ENCODE measurements at places on chromosomes 7 and 10.
A peak's percentile ranks its signal among the peaks of the same experiment; 100 is the strongest.

- no peak overlapping the region for H3K27ac ChIP-seq
- DNase-seq: no peak
- H3K4me1 ChIP-seq: no peaks in the 10 kb centered on the region
- H3K27me3 ChIP-seq: no peaks in the 10 kb centered on the region
- H3K4me3 ChIP-seq: no peak overlapping the region
Measured at GRCh38 chr7:135445690-135446089, 64.2 kb downstream of the CNOT4 start.

- DNase-seq: no peak
- H3K4me1 ChIP-seq: peaks cover 81% of the 10 kb centered on the region
- no peak overlapping the region for H3K27ac ChIP-seq
- H3K36me3 ChIP-seq: no peaks in the 10 kb centered on the region
- H3K27me3 ChIP-seq: no peaks in the 10 kb centered on the region
- no peak overlapping the region for H3K4me3 ChIP-seq
Measured at GRCh38 chr7:2513702-2514101, 5.9 kb upstream of the LFNG start.

DNA sequence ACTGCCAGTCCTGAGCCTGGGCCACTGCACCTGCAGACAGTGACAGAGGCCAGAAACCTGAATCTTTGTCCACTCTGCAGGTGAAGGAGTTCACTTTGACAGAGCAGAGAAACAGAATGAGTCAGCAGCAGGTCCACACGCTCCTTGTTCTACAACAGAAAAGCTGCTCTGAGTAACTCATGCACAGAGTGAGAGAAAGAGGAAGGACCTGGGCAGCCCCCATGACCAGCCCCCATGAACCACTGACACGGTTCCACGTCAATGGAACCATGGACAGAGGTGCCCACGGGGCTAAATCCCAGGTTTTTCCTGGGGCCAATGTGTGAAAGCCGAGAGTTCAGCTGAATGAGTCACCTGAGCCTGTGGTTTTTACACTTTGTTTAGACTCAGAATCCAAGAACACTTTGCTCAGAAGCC, 40.8 kb upstream of the CTBP2 start:
- H3K36me3 ChIP-seq: no peaks in the 10 kb centered on the region
- H3K4me1 ChIP-seq: peaks cover 21% of the 10 kb centered on the region
- H3K27me3 ChIP-seq: peaks cover 21% of the 10 kb centered on the region

DNA sequence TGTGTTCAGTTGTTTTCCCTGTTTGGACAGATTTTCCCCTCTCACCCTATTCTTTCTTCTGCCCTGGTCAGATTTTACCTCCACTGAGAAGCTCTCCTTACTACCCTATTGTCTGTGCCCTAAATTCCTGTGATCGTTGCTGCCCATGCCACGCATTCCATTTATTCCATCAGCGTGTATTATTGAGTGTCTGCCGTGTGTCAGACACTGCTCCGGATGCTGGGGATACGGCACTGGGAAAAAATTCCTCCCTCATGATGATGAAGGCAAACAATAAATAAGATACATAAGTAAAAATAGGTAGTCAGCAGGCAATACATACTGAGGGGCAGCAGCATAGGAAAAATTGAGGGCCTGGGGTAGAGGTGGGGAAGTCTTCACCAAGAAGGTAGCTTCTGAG, 86.8 kb downstream of the FANK1 start:
- no peak overlapping the region for H3K4me3 ChIP-seq
- peaks cover 17% of the 10 kb centered on the region for H3K4me1 ChIP-seq
- H3K27ac ChIP-seq: peak overlapping the region; percentile 36

GRCh38 chr7:132537456-132538145, 38.7 kb downstream of the PLXNA4 start:
- no peaks in the 10 kb centered on the region for H3K27me3 ChIP-seq
- DNase-seq: no peak
- H3K27ac ChIP-seq: no peak overlapping the region
- no peaks in the 10 kb centered on the region for H3K4me1 ChIP-seq
- H3K4me3 ChIP-seq: peak overlapping the region; percentile 60
- peaks cover 5% of the 10 kb centered on the region for H3K36me3 ChIP-seq

DNA sequence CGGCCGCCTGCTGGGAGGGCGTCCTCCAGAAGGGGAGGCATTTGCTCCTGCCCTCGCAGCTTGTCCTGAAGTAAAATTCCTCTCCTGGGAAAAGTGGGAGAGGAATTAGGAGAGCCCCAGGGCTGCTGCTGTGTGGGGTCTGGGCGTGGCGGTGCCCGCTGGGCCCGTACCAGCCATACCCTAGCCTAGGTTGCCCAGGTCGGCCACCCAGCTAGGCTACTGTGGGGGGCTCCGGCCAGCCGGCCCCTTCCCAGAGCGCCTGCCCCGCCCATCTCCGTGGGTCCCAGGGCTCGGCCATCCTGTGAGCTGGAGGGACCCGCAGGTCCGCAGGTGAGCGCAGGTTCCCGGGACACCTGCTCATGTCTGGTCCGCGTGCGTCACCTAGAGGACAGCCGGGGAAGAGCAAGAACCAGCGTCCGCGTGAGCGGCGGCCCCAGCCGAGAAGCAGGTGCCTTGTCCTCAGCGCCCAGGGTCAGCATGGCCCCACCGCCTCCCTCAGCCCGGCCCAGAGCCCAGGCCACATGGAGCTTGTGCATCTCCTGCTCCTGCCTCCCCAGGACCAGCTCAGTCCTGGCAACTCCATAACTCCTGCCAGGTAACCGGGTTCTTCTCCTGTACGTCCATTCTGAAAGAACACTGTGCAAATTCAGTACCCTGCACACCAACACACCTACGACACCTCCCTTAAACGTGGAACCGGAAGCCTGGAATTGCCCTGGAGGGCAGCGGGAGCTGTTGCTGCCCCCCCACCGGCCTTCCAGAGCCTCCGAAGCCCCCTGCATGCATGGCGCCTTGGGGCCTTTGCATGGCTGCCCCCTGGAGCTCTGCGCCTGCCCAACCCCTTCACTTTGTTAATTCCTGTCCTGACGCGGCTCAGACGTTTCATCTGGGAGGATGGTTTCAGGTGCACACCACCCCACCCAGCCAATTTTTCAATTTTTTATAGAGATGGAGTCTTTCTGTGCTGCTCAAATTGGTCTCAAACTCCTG, 22.8 kb upstream of the FOXL3 start:
- peaks cover 23% of the 10 kb centered on the region for H3K27me3 ChIP-seq
- DNase-seq: no peak
- no peak overlapping the region for H3K4me3 ChIP-seq
- peaks cover 2% of the 10 kb centered on the region for H3K4me1 ChIP-seq

GRCh38 chr7:116595063-116595462, 70.2 kb downstream of the CAV1 start:
- no peak overlapping the region for H3K4me3 ChIP-seq
- H3K27me3 ChIP-seq: no peaks in the 10 kb centered on the region
- H3K36me3 ChIP-seq: no peaks in the 10 kb centered on the region
- no peak for DNase-seq
- no peak overlapping the region for H3K27ac ChIP-seq

GRCh38 chr10:74088722-74089121, 61.9 kb downstream of the AP3M1 start:
- DNase-seq: no peak
- H3K4me3 ChIP-seq: no peak overlapping the region
- H3K36me3 ChIP-seq: peaks cover 34% of the 10 kb centered on the region

DNA sequence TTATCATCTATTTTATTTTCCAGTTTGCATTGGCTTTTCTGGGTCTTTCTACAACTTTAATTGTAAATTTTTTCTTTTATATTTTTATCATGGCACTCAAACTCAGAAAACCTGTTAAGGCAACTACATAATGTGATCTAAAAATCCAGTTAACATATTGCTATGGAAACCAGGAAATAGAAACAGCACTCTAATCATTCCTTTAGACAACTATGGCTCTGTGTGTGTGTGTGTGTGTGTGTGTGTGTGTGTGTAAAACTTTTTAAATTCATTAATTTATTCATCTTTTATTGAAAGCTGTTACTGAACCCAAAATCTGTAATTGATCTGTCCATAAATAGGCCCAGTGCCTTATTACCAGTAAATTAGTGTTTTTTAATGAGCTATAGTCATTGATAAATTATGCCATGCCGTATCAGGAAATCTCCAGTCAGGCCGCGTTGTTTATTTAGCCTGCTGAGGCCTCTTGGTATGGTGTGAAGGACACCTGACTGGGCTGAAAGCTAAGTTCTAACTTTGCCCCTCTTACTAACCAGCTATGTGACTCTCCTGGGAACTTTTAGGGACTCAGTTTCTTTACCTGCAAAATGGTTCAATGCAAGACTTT, 1.5 kb upstream of the MET start:
- peak; percentile 15 for DNase-seq
- no peak overlapping the region for H3K4me3 ChIP-seq
- H3K27ac ChIP-seq: no peak overlapping the region
- no peaks in the 10 kb centered on the region for H3K27me3 ChIP-seq
- no peaks in the 10 kb centered on the region for H3K36me3 ChIP-seq
- peaks cover 2% of the 10 kb centered on the region for H3K4me1 ChIP-seq

DNA sequence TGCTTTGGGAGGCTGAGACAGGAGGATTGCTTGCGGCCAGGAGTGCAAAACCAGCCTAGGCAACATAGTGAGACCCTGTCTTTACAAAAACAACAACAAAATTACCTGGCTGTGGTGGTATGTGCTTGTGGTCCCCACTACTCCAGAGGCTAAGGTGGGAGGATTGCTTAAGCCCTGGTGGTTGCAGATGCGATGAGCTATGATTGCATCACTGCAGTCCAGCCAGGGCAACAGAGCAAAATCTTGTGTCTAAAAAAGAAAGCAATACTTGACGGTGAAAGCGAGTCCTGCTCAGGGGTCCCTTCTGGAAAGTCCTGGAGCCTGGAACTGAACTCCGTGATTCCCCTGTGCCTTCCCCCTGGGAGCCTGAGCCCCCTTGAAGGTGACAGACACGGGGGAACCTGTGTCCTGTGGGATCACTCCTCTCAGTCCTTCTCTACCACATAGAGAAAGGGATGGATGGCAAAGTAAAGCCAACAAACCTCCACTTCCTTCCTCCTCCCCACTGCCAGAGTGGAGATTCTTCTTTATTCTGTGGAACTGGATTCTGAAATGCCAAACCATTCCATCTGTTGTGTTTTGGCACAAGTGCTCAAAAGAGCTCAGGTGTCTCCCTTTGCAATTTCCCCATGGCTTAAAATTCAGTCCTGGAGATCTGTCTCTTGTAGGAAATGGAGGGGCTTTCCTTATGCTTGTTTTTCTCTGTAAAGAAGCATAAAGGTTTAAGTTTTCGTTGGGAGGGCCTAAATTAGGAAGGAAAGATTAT, 50.6 kb downstream of the KIAA1217 start:
- no peaks in the 10 kb centered on the region for H3K27me3 ChIP-seq
- no peak for DNase-seq
- H3K27ac ChIP-seq: no peak overlapping the region

- H3K27ac ChIP-seq: no peak overlapping the region
- H3K27me3 ChIP-seq: no peaks in the 10 kb centered on the region
- H3K4me3 ChIP-seq: no peak overlapping the region
- H3K36me3 ChIP-seq: no peaks in the 10 kb centered on the region
Measured at GRCh38 chr7:113046453-113046852, 40.2 kb downstream of the GPR85 start.

- DNase-seq: no peak
- H3K27ac ChIP-seq: no peak overlapping the region
- peaks cover 14% of the 10 kb centered on the region for H3K4me1 ChIP-seq
Measured at GRCh38 chr7:155217634-155218033, 80.0 kb upstream of the INSIG1 start.

GRCh38 chr10:118045837-118046394, 825 bp downstream of the RAB11FIP2 start:
- no peaks in the 10 kb centered on the region for H3K27me3 ChIP-seq
- no peaks in the 10 kb centered on the region for H3K36me3 ChIP-seq
- peaks cover 5% of the 10 kb centered on the region for H3K4me1 ChIP-seq
- peak overlapping the region; percentile 6 for H3K27ac ChIP-seq
- H3K4me3 ChIP-seq: peak overlapping the region; percentile 90
- DNase-seq: peak; percentile 56

GRCh38 chr7:152902054-152902453, 142.5 kb downstream of the ACTR3B start:
- no peaks in the 10 kb centered on the region for H3K36me3 ChIP-seq
- no peaks in the 10 kb centered on the region for H3K4me1 ChIP-seq
- no peak overlapping the region for H3K4me3 ChIP-seq
- peaks cover 15% of the 10 kb centered on the region for H3K27me3 ChIP-seq
- H3K27ac ChIP-seq: no peak overlapping the region

DNA sequence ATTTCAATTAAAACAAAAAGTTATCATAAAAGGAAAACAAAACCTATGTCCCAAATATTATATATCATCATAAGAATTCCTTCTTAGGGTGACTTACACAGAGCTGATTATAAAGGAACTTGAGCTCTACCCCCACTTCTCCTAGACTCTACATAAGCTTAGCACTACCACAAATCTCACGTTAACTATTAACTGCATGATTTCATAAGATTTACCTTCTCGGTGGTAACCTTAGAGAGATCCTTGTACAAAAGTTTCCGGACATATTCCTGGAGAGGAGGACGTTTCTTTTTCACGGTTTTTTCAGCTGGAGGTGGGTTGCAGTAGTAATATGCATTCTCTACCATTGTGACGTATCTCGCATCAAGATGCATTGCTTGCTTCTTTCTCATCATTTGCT, 83.7 kb downstream of the UPF2 start:
- peak overlapping the region; percentile 78 for H3K27ac ChIP-seq
- no peak overlapping the region for H3K4me3 ChIP-seq
- no peaks in the 10 kb centered on the region for H3K27me3 ChIP-seq
- no peak for DNase-seq

DNA sequence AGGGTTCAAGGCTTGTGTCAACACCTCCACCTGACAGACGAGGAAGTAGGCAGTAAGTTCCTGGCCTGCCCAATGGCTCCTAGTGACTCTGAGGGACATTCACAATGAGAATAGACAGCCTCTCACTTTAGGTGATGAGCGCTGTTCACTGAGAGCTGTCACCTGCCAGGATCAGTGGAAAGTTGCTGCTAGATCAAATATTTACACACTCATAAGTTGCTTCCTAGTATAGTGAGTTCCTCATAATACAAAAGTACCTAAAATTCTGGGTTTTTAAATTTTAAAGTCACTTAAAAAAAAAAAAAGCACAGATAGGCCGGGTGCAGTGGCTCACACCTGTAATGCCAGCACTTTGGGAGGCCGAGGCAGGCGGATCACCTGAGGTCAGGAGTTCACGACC, 320.8 kb downstream of the PRPF18 start:
- H3K27ac ChIP-seq: no peak overlapping the region
- no peaks in the 10 kb centered on the region for H3K4me1 ChIP-seq
- no peak for DNase-seq
- H3K36me3 ChIP-seq: no peaks in the 10 kb centered on the region
- no peak overlapping the region for H3K4me3 ChIP-seq
- H3K27me3 ChIP-seq: no peaks in the 10 kb centered on the region
